ENCODE measurements at places on chromosomes 5 and 9. TPM values are rescaled to one million over a fixed set of nuclear protein-coding genes. Genes with fewer than 3 reads are reported as not detected.
A peak's percentile ranks its signal among the peaks of the same experiment; 100 is the strongest.

DNA sequence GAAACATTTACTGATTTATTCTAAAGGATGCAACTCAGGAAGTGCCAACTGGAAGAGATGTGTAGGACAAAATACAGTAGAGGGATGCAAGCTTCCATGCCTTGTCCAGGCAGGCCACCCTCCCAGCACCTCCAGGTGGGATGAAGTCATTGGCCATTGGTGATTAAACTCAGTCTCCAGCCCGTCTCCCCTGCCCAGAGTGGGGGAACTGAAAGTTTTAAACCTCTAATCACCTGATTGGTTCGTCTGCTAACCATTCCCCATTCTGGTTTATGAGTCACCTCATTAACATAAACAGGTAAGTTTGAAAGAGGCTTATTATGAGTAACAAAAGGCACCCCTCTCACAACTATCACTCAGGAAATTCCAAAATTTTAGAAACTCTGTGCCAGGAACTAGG, 8.1 kb downstream of the TNFAIP8 start:
- peaks cover 22% of the 10 kb centered on the region for H3K4me1 ChIP-seq
- H3K4me3 ChIP-seq, result no peak overlapping the region
- DNase-seq, result no peak
- H3K27me3 ChIP-seq, result no peaks in the 10 kb centered on the region
- no peaks in the 10 kb centered on the region for H3K36me3 ChIP-seq
- no peak overlapping the region for H3K27ac ChIP-seq

DNA sequence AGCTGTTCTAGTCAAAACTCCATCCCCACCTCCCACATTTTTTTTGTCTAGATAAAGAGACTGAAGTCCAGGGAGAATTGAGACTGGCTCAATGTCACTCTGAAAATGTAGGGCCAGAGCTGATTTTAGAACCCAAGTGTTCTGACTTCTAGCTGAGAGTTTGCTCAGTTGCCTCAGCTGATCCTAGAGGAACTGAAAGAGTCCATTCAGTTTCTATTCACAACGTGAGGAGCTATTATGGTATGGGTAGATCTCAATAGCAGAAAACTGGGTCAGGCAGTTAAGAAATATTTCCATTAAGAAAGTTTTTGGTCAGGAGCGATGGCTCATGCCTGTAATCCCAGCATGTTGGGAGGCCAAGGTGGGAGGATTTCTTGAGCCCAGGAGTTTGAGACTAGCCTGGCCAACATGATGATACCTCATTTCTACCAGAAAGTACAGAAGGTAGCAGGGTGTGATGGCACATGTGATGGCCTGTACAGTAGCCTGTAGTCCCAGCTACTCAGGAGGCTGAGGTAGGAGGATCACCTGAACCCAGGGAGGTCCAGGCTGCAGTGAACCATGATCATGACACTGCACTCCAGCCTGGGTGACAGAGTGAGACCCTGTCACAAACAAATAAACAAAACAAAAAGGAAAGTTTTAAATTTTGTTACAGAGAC, 61.7 kb downstream of the GLRA1 start:
- no peaks in the 10 kb centered on the region for H3K4me1 ChIP-seq
- no peak overlapping the region for H3K27ac ChIP-seq
- H3K4me3 ChIP-seq, result no peak overlapping the region
- DNase-seq, result no peak
- no peaks in the 10 kb centered on the region for H3K27me3 ChIP-seq

CYSRT1 gene
- 1.3 TPM for total RNA-seq

DNA sequence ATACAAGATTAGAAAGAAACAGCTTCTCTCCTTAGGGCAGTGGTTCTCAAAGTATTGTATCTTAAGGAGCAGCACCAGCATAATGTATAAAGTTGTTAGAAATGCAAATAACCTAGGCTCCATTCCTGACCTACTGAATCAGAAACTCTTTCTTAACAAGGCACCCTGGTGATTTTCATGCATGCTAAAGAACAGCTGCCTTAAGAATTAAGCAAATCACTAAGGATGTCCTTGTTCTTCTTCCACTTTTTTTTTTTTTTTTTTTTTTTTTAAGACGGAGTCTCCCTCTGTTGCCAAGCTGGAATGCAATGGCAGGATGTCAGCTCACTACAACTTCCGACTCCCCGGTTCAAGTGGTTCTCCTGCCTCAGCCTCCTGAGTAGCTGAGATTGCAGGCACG, 1095.2 kb upstream of the EDIL3 start:
- H3K36me3 ChIP-seq, result no peaks in the 10 kb centered on the region
- H3K27me3 ChIP-seq, result no peaks in the 10 kb centered on the region
- no peak for DNase-seq
- H3K4me3 ChIP-seq, result no peak overlapping the region
- no peaks in the 10 kb centered on the region for H3K4me1 ChIP-seq
- no peak overlapping the region for H3K27ac ChIP-seq

GRCh38 chr5:168438349-168438748, 47.9 kb upstream of the RARS1 start:
- no peak overlapping the region for H3K27ac ChIP-seq
- H3K27me3 ChIP-seq, result no peaks in the 10 kb centered on the region
- H3K4me3 ChIP-seq, result no peak overlapping the region
- no peaks in the 10 kb centered on the region for H3K4me1 ChIP-seq
- H3K36me3 ChIP-seq, result no peaks in the 10 kb centered on the region

PAX5 gene
- 3.6 TPM for total RNA-seq

- no peaks in the 10 kb centered on the region for H3K36me3 ChIP-seq
- H3K27me3 ChIP-seq, result no peaks in the 10 kb centered on the region
- no peak for DNase-seq
- H3K4me1 ChIP-seq, result no peaks in the 10 kb centered on the region
These were observed 365.2 kb downstream of the BRINP1 start for GRCh38 chr9:119003882-119004617.

GPX8 gene
- total RNA-seq, result 1.0 TPM

DNA sequence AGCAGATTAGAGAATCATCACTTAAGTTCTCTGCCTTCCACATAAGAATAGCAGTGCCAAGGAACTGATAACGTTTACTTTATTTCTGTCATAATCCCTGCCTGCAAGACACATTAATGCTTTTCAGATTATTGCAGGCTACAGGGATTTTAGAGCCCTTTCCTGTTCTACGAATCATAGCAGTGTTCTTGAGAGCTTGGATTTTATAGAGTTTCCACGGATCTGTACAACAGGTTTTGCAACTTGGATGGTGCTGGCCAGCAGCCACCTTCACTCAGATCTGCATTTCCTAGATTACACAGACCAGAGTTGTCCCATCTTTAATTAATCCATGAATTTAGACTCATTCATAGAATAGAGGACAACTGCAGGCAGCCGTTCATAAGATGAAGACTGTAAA, 38.1 kb downstream of the SLC12A2 start:
- H3K36me3 ChIP-seq, result peaks cover 24% of the 10 kb centered on the region
- no peak for DNase-seq
- H3K4me3 ChIP-seq, result no peak overlapping the region
- no peaks in the 10 kb centered on the region for H3K27me3 ChIP-seq

DNA sequence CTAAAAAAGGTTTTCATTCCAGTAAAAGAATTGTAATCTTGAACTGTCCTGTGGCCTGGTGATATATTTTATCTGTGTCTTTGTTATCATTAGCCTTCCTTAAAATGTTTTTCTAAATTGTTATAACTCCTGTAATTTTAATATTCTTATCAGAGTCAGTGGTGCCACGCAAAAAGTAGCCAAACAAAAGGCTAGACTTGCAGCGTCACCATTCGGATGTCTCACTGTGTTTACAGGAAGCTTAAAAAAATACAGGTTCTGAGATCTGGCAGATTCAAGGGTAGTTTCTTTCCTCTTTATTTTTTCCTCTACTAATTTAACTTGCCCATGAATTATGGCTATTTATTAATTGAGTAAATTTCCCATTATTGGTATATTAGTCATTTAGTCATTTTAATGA, 362.3 kb downstream of the MAT2B start:
- no peak for DNase-seq
- no peak overlapping the region for H3K4me3 ChIP-seq
- H3K36me3 ChIP-seq, result no peaks in the 10 kb centered on the region
- no peak overlapping the region for H3K27ac ChIP-seq
- no peaks in the 10 kb centered on the region for H3K27me3 ChIP-seq

DNA sequence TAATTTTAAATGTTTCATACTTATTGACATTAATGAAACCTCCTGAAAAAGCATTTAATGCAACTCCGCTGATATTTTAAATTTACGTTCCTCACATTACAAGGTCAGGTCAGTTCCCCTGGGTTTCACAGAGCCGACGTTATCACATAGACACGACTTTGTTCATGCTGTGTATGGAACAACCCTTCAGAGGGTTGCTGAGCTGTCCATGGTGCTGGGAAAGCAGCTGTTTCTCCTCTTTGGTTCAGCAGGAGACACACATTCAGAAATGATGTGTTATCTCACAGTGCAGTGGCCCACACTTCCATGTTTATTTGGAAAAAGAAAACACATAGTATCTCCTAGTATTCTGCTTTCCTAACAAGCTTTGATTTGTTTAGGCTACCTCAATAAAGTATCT, 53.5 kb downstream of the PPP2R2B start:
- no peaks in the 10 kb centered on the region for H3K4me1 ChIP-seq
- DNase-seq, result no peak
- H3K27me3 ChIP-seq, result no peaks in the 10 kb centered on the region
- H3K4me3 ChIP-seq, result no peak overlapping the region

GRCh38 chr9:88710449-88710848, 175.5 kb downstream of the NXNL2 start:
- no peak overlapping the region for H3K4me3 ChIP-seq
- H3K4me1 ChIP-seq, result no peaks in the 10 kb centered on the region
- DNase-seq, result no peak
- no peaks in the 10 kb centered on the region for H3K27me3 ChIP-seq

DNA sequence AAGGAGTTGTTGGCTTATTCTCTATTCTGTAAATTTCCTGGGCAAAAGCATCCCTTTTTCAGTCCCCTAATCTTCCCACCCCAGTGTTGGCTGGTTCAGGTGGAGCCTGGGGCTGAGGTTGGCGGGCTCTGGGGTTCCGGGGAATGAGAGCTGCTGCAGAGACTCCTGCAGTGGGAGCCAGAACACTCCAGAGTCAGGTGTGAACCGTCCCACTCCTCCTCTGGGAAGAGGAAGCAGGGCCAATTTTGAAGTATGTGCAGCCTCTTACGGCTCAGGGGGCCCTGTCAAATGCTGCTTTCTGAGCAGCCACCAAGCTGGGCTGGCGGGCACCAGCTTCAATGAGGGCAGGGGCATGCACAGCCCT, 42.8 kb downstream of the JADE2 start:
- H3K27me3 ChIP-seq, result no peaks in the 10 kb centered on the region
- H3K4me1 ChIP-seq, result no peaks in the 10 kb centered on the region
- no peak for DNase-seq

GRCh38 chr5:166505544-166505943, 1785.9 kb upstream of the WWC1 start:
- H3K4me3 ChIP-seq, result no peak overlapping the region
- H3K27me3 ChIP-seq, result no peaks in the 10 kb centered on the region
- no peak for DNase-seq
- no peaks in the 10 kb centered on the region for H3K36me3 ChIP-seq
- no peaks in the 10 kb centered on the region for H3K4me1 ChIP-seq
- H3K27ac ChIP-seq, result no peak overlapping the region

GRCh38 chr5:166262395-166262794, 2029.0 kb upstream of the WWC1 start:
- no peak overlapping the region for H3K4me3 ChIP-seq
- no peaks in the 10 kb centered on the region for H3K4me1 ChIP-seq
- no peaks in the 10 kb centered on the region for H3K36me3 ChIP-seq
- no peaks in the 10 kb centered on the region for H3K27me3 ChIP-seq
- H3K27ac ChIP-seq, result no peak overlapping the region

- no peak overlapping the region for H3K4me3 ChIP-seq
- peaks cover 17% of the 10 kb centered on the region for H3K4me1 ChIP-seq
- no peaks in the 10 kb centered on the region for H3K27me3 ChIP-seq
- DNase-seq, result no peak
These were observed 1.6 kb downstream of the BSPRY start for GRCh38 chr9:113350937-113351336.

ZNF883 gene
- not detected for total RNA-seq

MED7 gene
- total RNA-seq, result 7.2 TPM

GRCh38 chr9:16526380-16526779, 344.1 kb downstream of the BNC2 start:
- no peak overlapping the region for H3K27ac ChIP-seq
- H3K4me3 ChIP-seq, result no peak overlapping the region
- DNase-seq, result no peak
- H3K4me1 ChIP-seq, result no peaks in the 10 kb centered on the region
- no peaks in the 10 kb centered on the region for H3K27me3 ChIP-seq
- no peaks in the 10 kb centered on the region for H3K36me3 ChIP-seq

GABRA6 gene
- not detected for total RNA-seq

- H3K27ac ChIP-seq, result no peak overlapping the region
- H3K4me3 ChIP-seq, result no peak overlapping the region
- DNase-seq, result peak; percentile 28
These were observed 23.0 kb upstream of the PPARGC1B start for GRCh38 chr5:149707097-149707496.

UBE2QL1 gene
- 3.3 TPM for total RNA-seq

DNA sequence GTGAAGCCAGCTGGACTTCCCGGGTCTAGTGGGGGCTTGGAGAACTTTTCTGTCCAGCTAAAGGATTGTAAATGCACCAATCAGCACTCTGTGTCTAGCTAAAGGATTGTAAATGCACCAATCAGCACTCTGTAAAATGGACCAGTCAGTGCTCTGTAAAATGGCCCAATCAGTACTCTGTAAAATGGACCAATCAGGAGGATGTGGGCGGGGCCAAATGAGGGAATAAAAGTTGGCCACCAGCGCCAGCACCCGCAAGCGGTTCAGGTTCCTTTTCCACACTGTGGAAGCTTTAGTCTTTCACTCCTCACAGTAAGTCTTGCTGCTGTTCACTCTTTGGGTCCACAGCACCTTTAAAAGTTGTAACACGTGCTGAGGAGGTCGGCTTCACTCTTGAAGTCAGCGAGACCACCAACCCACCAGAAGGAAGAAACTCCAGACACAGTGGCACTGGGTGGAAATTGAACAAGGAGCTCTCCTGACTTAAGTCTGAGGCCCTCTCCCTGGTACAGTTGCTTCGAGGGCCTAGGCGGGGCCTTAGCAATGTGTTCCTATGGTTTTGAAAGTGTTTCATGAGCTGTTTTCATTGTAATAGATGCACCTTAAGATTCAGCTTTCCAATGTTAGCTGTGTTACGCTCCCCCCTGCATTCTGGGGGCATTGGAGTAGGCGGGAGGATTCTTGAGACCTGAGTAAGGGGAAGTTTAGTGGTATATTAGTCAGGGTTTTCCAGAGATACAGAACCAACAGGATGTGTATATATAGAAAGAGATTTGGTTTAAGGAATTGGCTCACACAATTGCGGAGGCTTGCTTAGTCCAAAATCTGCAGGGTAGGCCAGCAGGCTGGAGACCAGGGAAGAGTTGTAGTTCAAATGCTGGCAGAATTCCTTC, 21.5 kb upstream of the MYO10 start:
- DNase-seq, result peak; percentile 24
- no peaks in the 10 kb centered on the region for H3K36me3 ChIP-seq
- H3K27me3 ChIP-seq, result no peaks in the 10 kb centered on the region
- no peak overlapping the region for H3K27ac ChIP-seq
- H3K4me3 ChIP-seq, result no peak overlapping the region

- no peaks in the 10 kb centered on the region for H3K4me1 ChIP-seq
- no peak overlapping the region for H3K4me3 ChIP-seq
- no peaks in the 10 kb centered on the region for H3K27me3 ChIP-seq
- H3K27ac ChIP-seq, result no peak overlapping the region
- no peaks in the 10 kb centered on the region for H3K36me3 ChIP-seq
- no peak for DNase-seq
These were observed 408.4 kb downstream of the SPOCK1 start for GRCh38 chr5:137090721-137091120.

Measured in Peyer's patch (tissue), 4 donors.